Fibroblast of skin of back (primary cell): ENCODE measurements at places on chromosomes 12 and 14.

GRCh38 chr12:66072135-66072534 is 58.4 kb downstream of the LLPH start:
- DNase-seq: no peak

GRCh38 chr12:19186722-19187661 is 57.5 kb downstream of the PLEKHA5 start:
- peak; percentile 54 for DNase-seq

DNA sequence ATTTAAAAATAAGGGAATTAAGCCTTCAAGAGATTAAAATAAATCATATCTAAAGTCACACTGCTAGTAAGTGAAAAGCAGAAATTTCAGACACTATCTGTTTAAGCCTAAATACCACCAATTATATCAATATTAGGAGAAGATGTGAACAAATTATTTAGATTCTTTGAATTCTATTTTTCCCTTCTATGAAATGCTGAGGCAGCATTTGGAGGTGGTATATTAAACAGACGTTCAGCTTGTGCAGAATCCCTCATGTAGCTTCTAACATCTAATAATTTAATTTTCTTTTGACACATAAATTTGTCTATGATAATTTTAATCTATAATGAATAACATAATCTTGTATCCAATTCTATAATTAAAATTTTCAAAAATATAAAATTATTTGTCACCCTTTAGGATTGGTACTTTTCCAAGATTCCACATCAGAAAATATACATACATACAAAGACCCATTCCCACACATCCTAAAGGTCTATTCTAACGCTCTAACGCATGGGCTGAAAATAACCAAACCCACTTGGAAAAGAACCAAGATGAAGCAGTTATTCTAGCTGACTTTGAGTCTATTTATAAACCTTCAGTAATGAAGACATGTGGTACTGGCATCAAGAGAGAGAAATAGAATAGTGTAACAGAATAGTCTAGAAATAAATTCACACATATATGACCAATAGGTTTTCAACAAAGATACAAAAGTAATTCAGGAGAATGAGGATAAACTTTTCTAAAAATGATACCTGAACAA is 751.8 kb downstream of the GALC start:
- DNase-seq: peak; percentile 8

DNA sequence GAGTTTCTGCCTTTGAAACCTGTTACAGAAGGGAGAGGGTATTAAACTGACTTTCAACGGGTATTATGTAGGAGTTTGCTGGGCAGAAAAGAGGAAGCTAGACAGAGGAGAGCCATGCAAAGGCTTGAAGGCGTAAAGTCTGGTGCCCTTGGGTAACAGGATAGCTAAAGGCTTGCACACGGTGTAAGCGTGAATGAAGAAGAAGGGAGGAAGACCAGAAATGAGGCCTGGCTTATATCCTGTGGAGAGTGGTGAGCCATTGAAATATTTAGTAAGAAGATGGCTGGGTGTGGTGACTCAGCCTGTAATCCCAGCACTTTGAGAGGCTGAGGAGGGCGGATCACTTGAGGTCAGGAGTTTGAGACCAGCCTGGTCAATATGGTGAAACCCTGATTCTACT is 22.6 kb downstream of the SUDS3 start:
- no peak for DNase-seq

- no peak for DNase-seq
Measured at GRCh38 chr12:22173177-22173576, 127.2 kb downstream of the CMAS start.

DNA sequence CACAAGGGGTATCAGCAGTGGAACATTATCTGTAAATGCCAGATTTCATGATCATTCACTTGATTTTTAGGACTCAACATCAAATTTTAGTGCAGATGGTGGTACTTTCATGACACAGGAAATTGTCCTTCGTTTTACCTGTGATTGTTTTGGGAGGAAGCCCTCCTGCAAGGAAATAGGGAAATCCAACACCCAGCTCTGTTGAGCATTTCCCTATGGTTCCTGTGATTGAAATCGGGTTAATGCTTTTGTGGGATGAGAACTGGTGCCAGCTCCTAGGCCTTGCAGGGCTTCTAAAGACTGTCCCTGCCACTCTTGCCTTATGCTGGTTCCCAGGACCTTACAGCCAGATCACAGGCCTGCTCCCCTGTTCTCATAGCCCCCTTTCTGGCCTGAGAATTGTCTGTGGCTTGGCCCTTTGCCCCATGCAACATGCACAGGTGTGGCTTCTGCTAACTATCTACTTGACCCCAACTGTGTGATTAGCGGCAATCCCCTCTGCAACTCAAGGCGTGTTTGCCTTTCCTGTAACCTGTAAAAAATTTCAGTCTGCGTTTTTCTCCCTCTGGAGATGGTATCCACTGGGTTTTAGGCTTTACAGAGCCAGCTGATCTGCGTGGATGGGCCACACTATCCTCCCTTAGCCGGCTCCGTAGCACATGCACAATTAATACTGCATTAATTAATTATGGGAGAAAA is 112.5 kb downstream of the ETV6 start:
- DNase-seq: no peak

DNA sequence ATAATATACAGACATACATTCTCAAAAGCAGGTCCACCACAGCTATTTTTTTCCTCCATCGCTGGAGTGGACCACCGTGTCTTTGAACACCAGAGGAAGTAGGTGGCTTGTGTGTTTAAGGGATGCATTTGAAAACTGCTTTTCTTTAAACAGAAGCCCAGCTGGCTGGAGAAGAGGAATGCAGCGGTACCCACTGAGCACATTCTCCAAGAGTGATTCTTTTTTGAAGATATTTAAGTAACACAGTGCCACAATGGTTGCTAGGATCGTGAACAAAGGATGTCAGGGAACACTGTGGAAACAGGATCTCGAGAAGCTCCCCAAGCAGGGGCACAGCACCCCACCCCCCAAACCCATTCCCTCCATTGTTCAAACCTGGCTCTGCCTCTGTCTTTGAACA is 286.6 kb upstream of the PWP1 start:
- peak; percentile 55 for DNase-seq

GRCh38 chr14:56339855-56340701 is 221.9 kb downstream of the PELI2 start:
- peak; percentile 96 for DNase-seq

- no peak for DNase-seq
Measured at GRCh38 chr12:128415036-128415560, 148.1 kb downstream of the TMEM132C start.

GRCh38 chr12:125330645-125331341 is 265.6 kb downstream of the AACS start:
- peak; percentile 30 for DNase-seq

GRCh38 chr12:48013287-48013686 is 9.0 kb upstream of the COL2A1 start:
- DNase-seq: no peak

GRCh38 chr14:76917158-76917596 is 91.0 kb downstream of the LRRC74A start:
- peak; percentile 84 for DNase-seq

DNA sequence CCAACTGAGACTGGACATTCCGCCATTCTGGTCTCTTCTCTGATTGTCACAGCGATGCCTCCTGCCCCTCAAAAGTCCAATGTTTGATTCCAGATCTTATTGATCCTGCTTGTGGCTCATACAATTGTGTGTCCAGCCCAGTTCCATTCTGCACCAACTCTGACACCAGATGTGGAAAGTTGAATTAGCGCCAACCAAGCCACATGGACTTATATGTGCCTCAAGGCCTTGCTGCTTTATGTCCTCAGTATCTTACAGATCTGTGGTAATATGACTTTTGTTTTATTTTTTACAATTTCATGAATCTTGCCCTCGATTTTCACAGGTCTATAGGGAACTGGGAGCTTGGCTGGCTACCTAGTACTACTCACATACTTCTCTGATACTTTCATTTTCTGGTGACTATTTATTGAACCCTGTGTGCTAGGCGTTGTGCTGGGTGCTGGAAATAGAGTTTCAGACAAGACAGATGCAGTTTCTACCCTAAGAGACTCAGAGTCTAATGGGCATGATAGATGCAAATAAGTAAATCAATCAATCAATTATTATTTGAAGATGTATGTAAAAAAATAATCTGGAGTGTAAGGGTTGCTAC is 472.0 kb downstream of the TMTC2 start:
- DNase-seq: no peak

GRCh38 chr14:64563696-64564095 is 13.9 kb downstream of the PPP1R36 start:
- DNase-seq: no peak

GRCh38 chr12:73726881-73727280 is 810.8 kb upstream of the ATXN7L3B start:
- DNase-seq: no peak

- no peak for DNase-seq
Measured at GRCh38 chr12:117527479-117527855, 166.0 kb upstream of the NOS1 start.

DNA sequence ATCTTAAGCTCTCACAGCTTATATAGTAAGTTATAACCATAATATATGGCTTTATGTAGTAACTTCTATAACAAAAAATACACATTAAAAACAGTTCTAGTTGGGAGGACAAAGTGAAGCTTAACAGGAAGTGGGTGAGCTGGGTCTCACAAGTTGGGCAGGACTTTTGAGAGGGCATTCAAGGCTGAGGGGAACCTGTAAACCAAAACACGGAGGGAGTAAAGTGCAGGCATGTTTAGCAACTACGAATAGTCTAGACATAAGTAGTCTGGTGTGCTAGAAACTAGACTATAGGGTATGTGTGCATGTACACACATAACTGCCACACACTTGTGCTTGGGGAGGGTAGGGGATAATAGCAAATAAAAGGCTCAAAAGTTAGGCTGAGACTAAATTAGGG is 14.2 kb upstream of the NEK9 start:
- no peak for DNase-seq

- no peak for DNase-seq
Measured at GRCh38 chr12:5333096-5333495, 98.8 kb upstream of the NTF3 start.

- DNase-seq: no peak
Measured at GRCh38 chr12:125443341-125443740, 378.1 kb downstream of the AACS start.

DNA sequence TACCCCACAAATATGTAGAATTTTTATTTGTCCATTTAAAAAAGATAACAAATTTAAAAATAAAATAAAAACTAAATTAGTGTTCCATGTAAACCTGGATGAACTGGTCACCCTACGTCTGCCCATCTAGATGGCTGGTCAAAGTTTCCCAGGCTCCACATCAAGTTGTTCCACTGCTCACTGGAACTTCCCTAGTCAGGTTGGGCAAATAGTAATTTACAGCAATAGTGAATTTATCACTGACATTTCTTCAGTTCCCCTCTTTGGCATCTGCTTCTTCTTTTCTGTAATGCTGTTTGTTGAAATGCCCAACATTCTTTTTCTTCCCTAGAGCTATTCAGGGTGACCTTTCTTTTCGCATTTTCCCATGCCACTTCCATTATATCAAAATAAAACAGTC is 272.7 kb upstream of the BTG1 start:
- DNase-seq: no peak

GRCh38 chr12:111428728-111429175 is 23.0 kb downstream of the SH2B3 start:
- no peak for DNase-seq

DNA sequence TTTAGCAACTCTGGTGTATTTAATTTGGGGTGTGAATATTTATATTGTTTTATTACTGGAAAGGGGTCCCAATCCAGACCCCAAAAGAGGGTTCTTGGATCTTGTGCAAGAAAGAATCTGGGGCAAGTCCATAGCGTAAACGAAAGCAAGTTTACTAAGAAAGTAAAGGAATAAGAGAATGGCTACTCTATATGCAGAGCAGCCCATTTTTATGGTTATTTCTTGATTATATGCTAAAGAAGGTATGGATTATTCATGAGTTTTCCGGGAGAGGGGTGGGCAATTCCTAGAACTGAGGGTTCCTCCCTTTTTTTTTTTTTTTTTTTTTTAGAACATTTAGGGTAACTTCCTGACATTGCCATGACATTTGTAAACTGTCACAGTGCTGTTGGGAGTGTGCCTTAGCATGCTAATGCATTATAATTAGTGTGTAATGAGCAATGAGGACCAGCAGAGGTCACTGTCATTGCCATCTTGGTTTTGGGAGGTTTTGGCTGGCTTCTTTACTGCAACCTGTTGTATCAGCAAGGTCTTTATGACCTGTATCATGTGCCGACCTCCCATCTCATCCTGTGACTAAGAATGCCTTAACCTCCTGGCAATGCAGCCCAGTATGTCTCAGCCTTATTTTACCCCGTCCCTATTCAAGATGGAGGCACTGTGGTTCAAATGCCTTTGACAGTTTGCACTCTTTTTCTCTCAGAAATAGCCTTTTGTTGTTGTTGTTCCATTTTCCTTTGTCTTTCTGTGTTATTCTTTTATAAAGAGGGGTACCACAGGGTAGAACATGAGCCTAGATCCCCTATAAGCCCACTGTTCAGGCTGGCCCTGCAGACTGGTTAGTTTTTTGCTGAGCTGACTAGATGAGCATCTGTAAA is 75.5 kb upstream of the DCD start:
- peak; percentile 18 for DNase-seq

DNA sequence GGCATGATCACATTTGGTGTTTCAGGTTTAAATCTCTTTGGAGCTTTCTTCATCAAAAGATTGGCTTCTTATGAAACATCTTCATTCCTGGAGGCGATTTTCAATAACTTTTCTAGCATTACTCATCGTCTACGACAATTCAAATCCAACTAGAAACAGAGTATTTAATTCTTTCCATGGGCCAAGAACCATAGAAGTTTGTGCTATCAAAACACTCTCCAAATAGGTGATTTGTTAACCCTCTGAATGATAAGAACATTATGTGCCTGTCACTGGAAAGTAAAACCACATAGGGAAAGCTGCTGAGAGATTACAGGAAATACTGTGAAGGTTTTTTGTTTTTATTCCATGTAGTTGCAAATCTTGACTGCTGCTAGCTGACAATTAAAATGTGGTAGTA is 6.9 kb upstream of the DCN start:
- peak; percentile 45 for DNase-seq

DNA sequence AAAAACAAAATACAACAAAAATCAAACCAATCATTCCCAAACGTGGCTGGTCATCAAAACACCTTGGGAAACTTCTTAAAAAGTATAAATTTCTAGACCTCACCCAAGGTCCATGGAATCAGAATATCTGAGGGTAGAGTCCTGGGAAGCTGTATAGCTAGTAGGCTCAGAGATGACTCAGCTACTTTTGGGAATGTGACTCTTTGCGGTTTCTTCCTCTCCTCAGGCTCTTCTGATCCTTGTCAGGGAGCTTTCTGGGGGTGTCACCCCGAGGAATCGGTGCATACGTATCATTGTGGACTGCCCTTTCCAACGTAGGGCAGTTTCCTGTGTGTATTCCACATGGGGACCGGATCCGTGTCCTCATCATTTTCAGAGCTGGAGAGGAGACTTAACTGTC is 14.8 kb downstream of the JDP2 start:
- DNase-seq: peak; percentile 42

DNA sequence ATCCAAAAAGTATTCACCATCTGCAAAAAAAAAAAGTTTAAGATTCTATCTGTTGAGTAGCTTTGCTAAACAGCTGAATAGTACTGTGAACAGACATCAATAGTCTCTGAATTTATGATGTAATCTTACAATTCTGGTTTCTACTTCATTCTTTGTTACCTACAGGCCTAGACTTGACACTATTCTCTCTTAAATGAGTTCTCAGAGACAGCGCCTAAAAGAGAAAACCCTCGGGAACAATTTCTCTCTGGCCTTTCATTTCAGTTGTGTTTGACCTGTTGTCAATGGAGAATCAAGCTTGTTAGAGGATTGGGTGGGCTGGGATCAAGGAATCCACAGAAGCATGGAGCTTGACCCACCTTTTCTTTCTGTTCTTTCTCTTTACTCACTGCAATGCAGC is 5.9 kb upstream of the TWF1 start:
- DNase-seq: no peak

GRCh38 chr14:49366416-49366815 is 219.8 kb downstream of the RPS29 start:
- DNase-seq: no peak
